ENCODE measurements at places on chromosomes 2 and 18. TPM values are rescaled to one million over a fixed set of nuclear protein-coding genes. Genes with fewer than 3 reads are reported as not detected.

GRCh38 chr2:32882816-32883810 lies 63.6 kb upstream of the LTBP1 start:
- DNase-seq: no peak

GRCh38 chr2:149537092-149537726 lies 50.4 kb downstream of the MMADHC start:
- no peak for DNase-seq

Gene UGT1A8
- not detected for total RNA-seq

Gene CD8B2
- total RNA-seq: not detected

GRCh38 chr2:46275995-46276394 lies 21.2 kb upstream of the EPAS1 start:
- DNase-seq: peak; percentile 89

- DNase-seq: no peak
Measured at GRCh38 chr2:10579441-10579840, 110.3 kb downstream of the NOL10 start.

- DNase-seq: no peak
Measured at GRCh38 chr2:147549054-147549453, 295.8 kb upstream of the ACVR2A start.

- peak; percentile 91 for DNase-seq
Measured at GRCh38 chr18:44518666-44519065, 162.0 kb upstream of the SETBP1 start.

GRCh38 chr2:219399716-219400478 lies 12.2 kb upstream of the DNPEP start:
- no peak for DNase-seq

Gene MROH2A
- total RNA-seq: not detected

GRCh38 chr2:149049142-149049541 lies 10.6 kb downstream of the LYPD6B start:
- DNase-seq: no peak

Gene LRP2
- total RNA-seq: not detected

GRCh38 chr18:79962311-79962710 lies 2.1 kb upstream of the HSBP1L1 start:
- DNase-seq: no peak

DNA sequence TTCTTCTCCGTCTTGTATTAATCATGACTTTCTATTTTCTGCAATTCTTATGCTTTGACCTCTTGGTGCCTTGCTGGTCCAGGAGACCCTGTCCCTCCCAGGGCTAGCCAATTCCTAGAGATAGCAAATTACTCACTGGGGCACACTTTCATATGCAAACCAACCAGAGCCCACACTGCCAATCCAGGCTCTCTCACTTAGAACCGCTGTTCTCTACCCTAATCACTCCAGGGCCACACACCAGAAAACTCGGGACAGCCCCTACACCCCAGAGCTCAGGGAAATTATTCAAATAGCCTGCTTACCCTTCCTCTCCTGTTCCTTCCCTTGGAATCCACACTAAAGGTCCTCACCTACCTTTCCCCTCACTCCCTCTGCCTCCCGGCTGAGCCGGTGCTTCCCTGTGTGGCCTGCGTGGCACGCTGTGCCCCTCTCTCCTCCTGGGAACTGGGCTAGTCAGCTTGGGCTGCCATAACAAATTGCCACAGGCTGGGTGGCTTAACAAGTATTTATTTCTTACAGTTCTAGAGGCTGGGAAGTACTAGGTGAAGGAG lies 41.7 kb downstream of the VWA3B start:
- no peak for DNase-seq

Gene RAX
- total RNA-seq: not detected

DNA sequence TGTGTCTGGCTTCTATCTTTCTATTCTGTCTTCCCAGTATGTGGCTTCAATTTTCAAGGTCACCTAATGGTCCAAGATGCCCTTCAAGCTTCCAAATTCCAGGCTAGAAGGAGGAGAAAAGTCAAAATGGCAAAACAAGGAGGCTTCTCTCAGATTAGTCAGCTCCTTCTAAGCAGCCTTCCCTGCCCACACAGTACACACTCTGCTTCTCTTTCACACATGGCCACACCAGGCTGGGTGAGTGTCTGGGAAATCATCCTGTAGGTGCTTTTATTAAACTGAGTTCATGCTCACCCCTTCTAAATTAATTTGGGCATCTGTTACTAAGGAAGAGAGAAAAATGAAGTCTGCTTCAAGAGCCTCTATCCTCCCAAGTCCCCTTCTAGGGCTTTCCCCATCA lies 277.2 kb upstream of the MGAT5 start:
- DNase-seq: no peak

GRCh38 chr2:16151651-16152050 lies 211.3 kb downstream of the MYCN start:
- no peak for DNase-seq

Gene NPPC
- not detected for total RNA-seq

DNA sequence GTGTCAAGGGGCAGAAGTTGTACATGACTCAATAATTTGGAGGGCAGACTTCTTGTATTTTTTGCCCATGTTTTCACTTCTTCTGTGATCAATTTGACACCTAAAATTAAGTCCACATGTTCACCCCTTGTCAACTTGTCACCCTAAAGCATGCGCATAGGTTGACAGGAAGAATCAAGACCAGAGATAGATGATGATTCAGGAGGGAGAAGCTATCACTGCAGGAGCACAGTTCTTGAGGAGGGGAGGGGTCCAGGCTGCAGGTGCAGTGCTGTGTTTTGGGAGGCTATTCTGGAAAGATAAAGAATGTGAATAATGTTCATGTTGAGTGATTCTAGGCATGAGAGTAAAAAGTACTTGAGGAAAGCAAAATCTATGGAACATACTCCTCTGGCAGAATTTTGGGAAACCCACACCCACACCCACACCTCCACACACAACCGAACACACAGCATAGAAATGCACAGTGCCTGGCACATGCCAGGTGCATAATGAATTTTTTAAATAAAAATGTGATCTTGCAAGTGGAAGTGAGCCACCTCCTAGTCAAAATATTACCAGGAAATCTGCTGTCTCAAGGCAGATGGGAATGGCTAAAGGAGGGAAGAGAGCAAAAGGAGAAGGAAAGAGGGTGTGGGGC lies 249.2 kb upstream of the MEX3C start:
- DNase-seq: no peak

GRCh38 chr2:23944527-23944926 lies 4.3 kb downstream of the UBXN2A start:
- no peak for DNase-seq

- DNase-seq: peak; percentile 28
Measured at GRCh38 chr2:200756618-200757321, 54.9 kb upstream of the BZW1 start.

DNA sequence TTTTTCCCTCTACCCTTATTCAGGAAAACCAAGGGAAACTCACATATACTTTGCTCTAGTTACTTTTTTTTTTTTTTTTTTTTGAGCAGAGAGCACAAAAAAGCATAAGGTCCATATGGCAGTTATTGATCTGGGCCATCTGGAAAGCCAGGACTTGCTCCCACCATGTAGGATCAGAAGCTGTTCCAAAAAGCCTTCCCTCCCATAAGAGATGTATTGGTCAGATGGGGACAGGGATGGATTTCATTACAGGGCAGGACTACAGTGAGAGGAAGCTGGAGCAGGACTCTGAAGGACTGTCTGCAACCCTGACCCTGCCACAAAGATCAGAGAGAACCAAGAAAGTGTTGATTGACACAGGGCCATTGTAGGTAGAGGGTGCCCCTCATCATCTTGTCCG lies 57.3 kb downstream of the NRP2 start:
- no peak for DNase-seq

- no peak for DNase-seq
Measured at GRCh38 chr18:54165450-54165849, 59.0 kb downstream of the MBD2 start.

- DNase-seq: no peak
Measured at GRCh38 chr2:85952196-85952734, 63.5 kb upstream of the ST3GAL5 start.

GRCh38 chr2:197805715-197806633 lies 1.6 kb downstream of the PLCL1 start:
- peak; percentile 21 for DNase-seq

DNA sequence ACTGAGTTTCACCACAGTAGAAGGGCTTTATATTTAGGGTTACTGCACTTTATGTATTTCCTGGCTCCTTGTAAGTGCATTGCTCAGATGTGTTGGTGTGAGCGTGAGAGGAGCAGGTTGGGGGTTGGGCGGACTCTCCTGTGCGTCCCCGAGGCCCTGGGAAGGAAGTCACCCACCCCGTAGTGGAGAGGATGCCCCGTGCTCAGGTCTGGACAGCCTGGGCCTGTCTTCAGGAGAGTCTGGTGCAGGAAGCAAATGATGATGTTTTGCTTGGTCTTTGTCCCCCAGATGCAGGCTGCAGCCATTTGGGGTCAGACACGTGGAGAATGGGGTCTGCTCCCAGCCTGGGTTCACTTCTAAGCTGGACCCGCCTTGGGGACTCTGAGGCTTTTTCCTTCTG lies 182.8 kb downstream of the LDLRAD4 start:
- no peak for DNase-seq

Gene LYPD6B
- not detected for total RNA-seq

Gene KRTCAP3
- 4.6 TPM for total RNA-seq

- no peak for DNase-seq
Measured at GRCh38 chr2:11988691-11989353, 242.4 kb downstream of the LPIN1 start.

DNA sequence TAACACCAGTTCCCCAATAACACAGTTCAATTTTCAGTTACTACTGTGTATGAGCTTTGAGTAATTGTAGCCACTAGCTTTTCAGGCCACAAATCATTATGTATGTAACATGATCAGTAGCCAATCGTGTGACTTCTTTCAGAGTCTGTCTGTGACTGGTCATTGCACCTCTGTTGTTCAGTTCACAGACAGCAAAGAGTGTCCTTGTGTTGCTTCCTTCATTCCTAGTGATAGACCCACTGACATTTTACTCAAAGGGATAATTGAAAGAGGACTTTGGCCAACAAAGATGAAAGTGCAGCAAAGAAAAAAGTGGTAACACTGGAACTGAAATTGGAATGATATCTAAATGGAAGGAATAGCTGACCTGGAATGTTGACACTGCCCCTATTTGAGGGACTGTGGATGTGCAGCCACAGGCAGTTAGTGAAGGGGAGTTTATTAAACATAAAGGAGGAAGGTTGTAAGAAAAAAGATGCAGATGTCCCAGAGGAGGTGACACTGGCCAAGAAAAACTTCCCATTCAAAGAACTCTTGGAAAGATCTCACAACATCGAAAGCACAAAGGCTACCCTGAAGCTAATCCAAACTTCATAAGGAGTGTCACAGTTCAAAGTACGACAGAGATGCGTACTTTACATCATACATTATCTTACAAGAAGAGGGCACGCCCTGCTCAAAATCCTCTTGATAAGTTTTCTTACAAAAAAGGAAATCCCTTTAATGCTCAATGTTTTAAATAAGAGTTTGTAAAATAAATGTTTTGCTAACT lies 19.3 kb downstream of the TTC39C start:
- DNase-seq: no peak

DNA sequence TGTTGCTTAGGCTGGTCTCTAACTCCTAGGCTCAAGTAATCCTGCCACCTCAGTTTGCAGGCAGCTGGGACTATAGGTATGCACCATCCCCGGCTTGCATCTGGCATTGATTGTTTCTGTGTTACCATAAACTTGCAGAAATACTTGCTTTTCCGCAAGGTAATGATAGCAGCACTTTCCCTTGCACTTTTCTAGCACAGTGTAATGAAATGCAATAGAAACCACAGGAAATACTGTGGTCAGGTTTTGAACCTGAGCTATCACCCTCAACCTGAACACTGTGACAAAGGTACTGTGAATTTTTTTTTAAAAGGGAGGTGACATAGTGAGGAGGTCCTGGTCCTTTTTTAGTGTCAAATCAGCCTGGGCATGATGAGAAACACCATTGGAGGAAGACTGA lies 38.3 kb downstream of the DHRS9 start:
- no peak for DNase-seq

DNA sequence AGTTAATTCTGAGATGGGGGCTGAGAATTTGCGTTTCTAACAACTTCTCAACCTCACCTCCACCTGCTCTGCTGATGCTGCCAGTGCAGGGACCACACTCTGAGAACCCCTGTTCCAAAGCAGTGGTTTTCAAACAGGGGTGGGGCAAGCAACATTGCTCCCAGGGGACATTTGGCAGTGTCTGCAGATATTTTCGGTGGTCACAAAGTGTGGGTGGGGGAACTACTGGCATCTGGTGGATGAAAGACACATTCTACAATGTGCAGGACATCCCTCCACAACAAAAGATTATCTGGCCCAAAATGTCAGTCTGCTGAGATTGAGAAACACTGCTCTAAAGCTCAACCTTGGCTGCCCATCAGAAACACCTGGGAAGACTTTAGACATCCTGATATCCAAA lies 188.7 kb upstream of the SATB2 start:
- DNase-seq: no peak

DNA sequence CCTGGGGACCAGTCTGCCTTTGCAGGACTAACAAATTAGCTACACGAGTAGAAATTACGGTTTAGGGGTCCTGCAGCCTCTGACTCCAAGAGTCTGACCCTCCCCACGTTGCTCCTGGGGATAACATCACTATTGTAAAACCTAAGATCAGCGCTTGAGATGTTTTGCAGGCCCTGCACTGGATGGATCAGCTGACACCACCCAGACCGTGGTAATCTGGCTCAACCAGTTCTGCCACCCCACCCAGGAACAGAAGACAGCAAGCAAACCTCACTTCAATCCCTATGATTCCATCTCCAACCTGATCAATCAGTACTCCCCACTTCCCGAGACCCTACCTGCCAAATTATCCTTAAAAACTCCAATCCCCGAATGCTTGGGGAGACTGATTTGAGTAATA lies 31.7 kb downstream of the NGEF start:
- DNase-seq: no peak

DNA sequence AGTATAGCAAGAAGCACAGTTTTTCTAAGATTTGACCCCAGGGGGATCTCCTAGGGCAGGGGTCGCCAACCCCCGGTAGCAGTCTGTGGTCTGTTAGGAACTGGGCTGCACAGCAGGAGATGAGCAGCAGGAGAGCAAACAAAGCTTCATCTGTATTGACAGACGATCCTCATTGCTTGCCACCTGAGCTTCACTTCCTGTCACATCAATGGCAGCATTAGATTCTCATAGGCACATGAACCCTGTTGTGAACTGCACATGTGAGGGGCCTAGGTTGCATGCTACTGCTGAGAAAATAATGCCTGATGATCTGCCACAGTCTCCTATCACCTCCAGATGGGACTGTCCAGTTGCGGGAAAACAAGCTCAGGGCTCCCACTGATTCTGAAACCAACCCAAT lies 136.2 kb downstream of the RGPD3 start:
- no peak for DNase-seq

- no peak for DNase-seq
Measured at GRCh38 chr18:52829876-52830405, 489.9 kb downstream of the DCC start.

DNA sequence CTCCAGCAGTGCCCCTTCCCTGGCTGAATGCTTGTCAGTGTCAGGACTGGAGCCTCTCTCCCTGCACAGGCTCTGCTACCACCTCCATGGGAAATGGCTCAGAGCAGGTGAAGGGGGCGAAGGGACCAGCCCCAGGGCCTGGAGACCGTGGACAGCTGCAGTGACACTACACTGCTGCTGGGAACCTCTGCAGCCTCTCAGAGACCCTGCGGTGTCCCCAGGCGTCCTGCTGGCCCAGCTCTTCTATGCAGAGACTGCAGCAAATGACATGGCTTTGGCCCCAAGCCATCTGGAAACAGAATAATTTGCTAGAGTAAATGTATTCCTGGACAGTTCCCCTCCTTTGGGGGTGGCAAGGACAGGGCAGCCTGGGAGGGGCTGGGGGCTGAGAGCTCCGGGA lies 53.2 kb downstream of the CIB4 start:
- no peak for DNase-seq

GRCh38 chr18:61400716-61401115 lies 67.5 kb downstream of the CDH20 start:
- peak; percentile 62 for DNase-seq

Gene SLC38A11
- total RNA-seq: not detected

GRCh38 chr2:205527801-205528200 lies 154.5 kb upstream of the NRP2 start:
- DNase-seq: no peak
